Activated naive CD8-positive, alpha-beta T cell treated with anti-CD3 and anti-CD28 coated beads, Interleukin-2, amount 50 U/mL, for 24 hours (primary cell): ENCODE measurements at places on chromosomes 3 and 15.

DNA sequence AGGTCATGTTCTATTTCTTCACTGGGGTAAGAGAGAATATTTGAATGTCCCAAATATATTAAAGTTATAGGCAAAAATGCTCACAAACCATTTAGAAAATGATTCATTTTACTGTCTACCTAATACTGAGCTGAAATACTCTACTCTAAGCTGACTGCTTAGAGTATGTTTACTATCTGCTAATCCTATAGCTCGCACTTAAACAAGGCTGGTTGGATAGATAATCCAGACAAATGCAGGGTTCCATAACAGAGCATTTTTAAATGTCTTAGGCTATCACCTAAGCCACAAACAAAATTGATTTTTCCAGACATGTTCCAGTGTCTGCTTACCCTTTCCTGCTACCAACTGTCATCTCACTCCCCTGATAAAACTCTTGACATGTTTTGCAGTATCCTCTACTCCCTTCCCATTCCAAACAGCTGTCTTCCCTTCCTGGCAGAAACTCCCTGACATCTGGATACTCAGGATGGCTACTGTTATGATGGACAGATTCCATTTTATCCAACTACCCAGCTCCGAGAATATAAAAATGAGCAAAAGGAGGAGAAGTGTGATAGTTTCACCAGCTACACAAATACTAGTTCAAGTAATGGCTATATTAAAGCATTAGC lies 1034.7 kb downstream of the FHIT start:
- DNase-seq, result no peak

- DNase-seq, result no peak
These were observed 379.2 kb downstream of the VPS13C start for GRCh38 chr15:61681038-61681418.

GRCh38 chr15:95580121-95580520 lies 750.4 kb upstream of the NR2F2 start:
- no peak for DNase-seq

DNA sequence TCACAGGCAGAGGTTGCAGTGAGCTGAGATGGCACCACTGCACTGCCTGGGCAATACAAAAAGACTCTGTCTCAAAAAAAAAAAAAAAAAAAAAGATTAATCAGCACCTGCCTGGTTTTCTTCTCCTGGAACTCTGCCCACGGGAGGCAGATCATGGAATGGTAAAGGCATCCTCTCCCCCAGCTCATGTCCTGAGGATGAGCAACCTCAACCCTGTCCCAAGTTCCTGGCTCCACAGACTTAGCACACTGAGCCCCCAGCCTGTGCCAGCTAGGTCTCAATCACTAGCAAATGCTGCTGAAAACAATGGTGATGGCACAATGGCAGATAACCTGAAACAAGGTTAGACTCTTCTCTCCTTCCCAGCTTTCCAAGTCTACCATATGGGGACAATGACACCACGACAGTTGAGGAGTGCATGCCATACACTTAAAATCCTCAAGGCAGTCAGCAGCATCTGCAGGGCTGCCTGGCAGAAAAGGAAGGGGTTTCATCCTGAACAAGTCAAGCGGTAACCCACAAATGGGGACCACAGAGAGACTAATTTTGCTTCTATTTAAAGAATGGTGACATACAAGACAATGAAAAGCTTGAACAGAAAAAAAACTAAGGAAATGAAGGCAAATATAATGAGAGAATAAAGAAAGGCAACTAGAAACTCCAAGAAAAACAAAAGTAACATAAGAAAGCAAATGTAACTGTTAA lies 4.8 kb downstream of the CLN6 start:
- DNase-seq, result no peak

GRCh38 chr3:151430821-151431484 lies 29.9 kb downstream of the IGSF10 start:
- no peak for DNase-seq

- DNase-seq, result no peak
These were observed 778 bp downstream of the MTMR10 start for GRCh38 chr15:30990446-30991254.

DNA sequence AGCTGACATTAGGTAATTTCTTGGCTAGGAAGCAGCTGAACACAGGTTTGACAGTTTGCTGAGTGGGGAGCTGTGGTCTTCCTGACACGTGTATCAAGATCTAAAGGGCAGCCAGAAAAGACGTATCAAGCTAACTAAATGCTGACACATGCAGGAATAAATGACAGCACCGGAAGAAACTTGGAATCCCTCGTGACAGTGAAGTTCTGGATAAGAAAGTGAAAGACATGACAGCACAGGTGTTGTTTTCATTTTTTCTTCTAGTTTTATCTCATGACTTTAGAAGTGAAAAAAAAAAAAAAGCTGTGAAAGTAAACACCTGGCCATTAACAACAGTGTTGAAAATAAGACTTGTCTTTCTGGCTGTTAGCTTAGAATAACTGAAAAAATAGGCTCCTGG lies 48.7 kb downstream of the FGF7 start:
- DNase-seq, result no peak

DNA sequence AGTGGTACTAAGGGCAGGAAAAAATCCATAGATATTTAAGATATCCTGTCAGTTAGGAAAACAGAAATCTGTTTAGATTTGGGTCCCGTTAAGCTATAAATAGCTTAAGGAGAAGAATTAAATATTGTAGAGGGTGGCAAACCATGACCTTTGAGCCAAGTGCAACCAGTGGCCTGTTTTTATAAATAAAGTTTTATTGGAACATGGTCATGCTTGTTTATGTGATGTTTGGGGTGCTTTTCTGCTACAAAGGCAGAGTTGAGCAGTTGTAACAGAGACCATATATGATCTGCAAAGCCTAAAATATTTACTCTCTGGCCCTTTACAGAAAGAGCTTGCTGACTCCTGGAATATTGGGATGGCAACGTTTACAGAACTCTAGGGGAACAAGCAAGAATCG lies 66.3 kb downstream of the SQOR start:
- DNase-seq, result no peak

- DNase-seq, result no peak
These were observed 58.7 kb downstream of the CHSY1 start for GRCh38 chr15:101193120-101193644.

DNA sequence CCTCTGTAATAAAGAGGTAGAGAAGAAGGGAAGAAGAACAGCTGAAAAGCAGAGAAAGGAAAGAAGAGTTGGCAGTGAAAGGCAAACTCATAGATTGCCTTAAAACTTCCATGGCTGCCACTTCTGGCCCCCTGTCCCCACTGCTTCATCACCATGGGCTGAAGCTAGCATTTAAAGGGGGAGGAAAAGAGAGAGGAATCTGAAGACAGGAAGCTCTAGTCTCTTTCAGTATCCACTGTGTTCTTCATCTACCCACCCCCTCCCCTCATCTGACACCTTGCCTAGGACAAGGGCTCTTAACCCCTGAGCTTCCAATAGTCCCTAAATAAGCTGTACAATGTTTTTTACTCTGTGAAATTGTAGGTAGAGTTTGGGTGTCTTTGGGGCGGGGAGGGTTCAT lies 60.6 kb downstream of the ALCAM start:
- no peak for DNase-seq

DNA sequence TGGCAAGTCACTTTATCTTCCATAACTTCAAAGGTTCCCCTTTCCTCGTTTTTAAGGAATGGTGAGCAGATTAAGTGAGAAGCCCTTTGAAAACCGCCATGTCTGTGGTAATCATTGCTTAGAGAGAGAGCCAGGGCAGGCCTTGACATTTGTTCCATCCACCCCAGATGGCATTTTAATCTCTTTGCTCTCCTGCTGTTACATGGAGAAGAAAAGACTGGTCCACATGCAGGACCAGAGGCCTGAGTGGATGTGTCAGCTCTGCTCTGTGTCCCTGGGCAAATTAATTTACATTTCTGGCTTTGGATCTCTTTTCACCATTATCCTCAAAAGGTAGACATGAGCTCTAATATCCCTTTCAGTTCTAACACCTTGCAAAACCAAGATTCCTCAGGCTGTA lies 157.3 kb upstream of the LPP start:
- no peak for DNase-seq

- DNase-seq, result no peak
These were observed 87.3 kb upstream of the PRR23C start for GRCh38 chr3:139131951-139132350.

DNA sequence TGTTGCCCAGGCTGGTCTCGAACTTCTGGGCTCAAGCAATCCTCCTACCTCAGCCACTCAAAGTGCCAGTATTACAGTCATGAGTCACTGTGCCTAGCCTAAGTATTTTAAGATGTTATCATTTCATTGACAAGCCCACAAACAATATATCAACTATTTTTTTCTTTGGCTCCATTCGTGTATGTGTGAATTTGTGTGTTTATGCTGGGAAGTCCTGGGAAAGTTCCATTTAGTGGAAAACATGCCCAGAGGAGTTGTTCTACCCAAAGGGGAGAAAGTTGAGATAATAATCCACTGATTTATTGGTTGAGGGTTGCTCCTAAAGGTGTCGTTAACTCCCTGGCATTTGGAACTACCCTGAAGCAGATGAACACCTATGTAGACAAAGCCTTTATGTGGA lies 58.8 kb downstream of the KIF9 start:
- no peak for DNase-seq

DNA sequence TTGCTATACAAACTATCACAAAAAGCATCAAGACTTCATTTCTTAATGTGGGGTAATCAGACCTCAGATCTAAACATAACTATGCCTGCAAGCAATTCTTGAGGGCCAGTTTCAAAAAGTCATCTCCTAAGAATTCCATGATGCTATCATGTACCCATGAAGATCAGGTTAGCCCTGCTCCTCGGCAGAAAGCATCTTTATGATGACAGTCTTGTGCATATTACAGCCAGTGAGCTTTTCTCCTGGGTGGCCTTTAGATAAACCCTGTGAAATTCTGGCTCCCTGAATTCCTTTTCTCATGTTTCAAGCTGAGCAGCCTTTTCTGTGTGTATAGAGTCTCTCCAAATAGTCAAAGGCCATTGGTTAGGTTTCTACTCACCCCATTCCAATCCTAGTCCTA lies 201.9 kb upstream of the MCTP2 start:
- DNase-seq, result no peak

GRCh38 chr15:79154483-79155135 lies 64.0 kb upstream of the RASGRF1 start:
- DNase-seq, result no peak
